ENCODE measurements at places on chromosomes 2 and 18. TPM values are rescaled to one million over a fixed set of nuclear protein-coding genes. Genes with fewer than 3 reads are reported as not detected.

- no peak for DNase-seq
These were observed 14.0 kb downstream of the ARHGAP25 start for GRCh38 chr2:68748568-68748967.

- no peak for DNase-seq
These were observed 137.9 kb downstream of the ICOS start for GRCh38 chr2:204074456-204074855.

The HOXD10 gene
- total RNA-seq, result not detected

The NOL4 gene
- total RNA-seq, result not detected

GRCh38 chr2:99507937-99508818, 18.4 kb upstream of the REV1 start:
- DNase-seq, result no peak

DNA sequence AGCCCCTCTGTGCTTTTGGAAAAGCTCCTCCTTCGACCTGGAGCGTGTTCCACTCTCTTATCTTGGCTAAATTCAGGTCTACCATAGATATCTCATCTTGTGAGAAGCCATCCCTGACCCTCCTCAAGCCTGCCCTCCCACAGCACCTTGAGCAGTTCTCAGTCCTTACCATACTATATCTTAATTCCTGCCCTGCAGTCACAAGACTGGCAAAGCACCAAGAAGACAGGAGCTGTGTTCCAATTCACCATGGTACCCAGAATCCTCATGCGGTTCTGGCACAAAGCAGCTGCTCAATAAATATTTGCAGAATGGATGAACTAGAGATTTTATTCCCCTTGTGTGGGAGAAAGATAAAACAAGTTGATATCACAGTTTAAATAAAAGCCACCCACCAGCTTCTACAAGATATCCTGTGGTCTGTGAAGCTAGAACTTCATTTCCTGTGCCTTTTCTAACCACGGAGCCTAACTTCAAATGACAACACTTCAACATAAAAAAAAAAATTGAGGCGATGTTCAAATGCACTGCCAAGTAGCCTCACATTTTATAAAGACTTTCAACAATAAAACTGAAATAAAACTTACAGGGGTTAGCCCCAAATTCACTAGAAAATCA, 19.5 kb downstream of the MARCHF4 start:
- DNase-seq, result no peak

The CD226 gene
- 53.3 TPM for total RNA-seq

Measured in activated CD4-positive, alpha-beta T cell treated with anti-CD3 and anti-CD28 coated beads for 36 hours (primary cell).